ENCODE measurements at places on chromosomes 7 and 10.
A peak's percentile ranks its signal among the peaks of the same experiment; 100 is the strongest.

DNA sequence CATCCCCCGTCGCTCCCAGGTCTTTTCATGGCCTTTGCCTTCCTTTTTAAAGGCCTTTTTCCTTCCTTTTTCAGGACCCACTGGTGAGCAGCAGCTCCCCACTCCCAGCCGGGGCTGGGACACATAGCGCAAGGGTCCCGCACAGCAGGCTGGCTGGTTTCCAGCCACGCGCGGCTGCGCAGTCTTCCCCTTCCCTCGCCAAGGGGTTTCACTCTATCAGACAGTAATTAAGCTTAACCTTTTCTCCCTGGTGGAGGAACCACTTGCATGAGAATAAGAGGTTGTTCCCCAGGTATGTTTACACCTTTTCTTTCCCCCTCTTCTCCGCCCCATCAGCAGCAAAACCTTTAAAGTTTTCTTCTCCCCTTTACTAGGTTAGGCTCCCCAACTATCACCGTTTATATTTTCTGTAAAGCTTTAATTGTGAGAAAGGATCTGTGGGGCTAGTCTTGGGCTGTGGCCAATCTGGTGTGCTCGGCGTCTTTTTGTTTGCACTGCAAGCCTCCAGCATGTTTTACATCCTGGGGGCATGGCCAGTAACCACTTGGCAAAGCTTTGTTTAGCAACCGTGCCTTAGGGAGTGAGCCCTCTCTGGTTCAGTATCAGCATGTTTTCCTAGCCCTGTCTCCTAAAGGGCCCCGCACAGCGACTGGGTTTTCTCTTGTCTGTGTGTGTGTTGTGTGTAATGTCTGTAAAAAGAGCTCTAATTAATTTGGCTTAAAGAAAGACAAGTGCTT is 219.6 kb downstream of the PHF14 start:
- peak; percentile 2 for DNase-seq

DNA sequence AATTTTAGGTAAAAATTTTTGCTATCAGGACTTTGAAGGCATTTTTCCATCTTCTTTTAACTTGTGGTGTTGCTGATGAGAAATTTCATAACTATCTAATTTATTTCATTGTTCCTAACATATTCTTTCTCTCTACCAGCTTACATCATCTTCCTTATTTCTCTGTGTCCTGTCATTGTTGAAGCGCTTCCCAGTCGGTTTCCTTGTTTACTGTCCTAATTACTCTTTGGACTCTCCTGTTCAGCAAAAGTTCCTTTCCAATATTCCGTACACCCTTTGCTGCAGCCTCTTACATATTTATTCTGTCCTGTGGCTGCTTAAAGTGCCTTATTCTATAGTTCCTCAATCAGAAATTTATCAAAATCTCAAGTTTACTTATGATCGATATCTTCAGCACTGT is 609.0 kb upstream of the FZD8 start:
- no peak for DNase-seq

- DNase-seq = no peak
These were observed 65.0 kb downstream of the PIP4K2A start for GRCh38 chr10:22649390-22649841.

GRCh38 chr7:13336227-13336626 is 648.8 kb downstream of the ARL4A start:
- no peak for DNase-seq

- no peak for DNase-seq
These were observed 92.8 kb downstream of the MCU start for GRCh38 chr10:72784551-72785351.

Data from NCI-H446 treated with DMSO at 0.1 percent for 48 hours (cell line).